Inflammatory macrophage treated with lipopolysaccharide for 1 hour (primary cell): ENCODE measurements at places on chromosomes 1 and 21.
A peak's percentile ranks its signal among the peaks of the same experiment; 100 is the strongest.

DNA sequence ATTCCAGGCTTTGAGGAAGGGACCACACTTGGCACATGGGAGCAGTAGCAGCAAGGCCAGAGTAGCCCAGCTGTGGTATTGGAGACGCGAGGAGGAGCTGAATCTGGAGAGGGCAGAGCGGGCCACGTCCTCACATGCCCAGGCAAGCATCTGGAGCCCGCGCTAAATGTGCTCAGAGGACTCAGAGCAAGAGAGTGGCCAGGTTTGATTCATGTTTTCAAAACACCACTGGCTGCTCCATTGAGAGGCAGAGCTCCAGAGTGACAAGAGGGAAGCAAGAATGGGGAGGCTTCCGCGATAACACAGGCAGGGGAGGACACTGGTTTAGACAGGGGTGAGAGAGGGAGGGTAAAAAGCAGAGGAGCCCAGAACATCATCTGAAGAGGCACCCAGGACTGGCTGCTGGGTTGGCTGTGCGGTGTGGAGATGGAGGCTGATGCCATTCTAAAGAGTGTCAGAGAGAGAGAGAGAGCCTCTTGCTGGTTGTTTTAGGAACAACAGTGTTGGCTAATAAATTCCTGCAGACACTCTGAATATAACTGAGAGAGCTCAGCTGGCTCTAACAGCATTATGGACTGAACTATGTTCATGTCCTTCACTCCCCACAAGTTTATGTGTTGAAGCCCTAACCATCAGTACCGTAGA, 32.3 kb downstream of the RCAN1 start:
- peak; percentile 73 for DNase-seq

GRCh38 chr1:31289021-31289420, 7.6 kb downstream of the SNRNP40 start:
- DNase-seq: no peak

DNA sequence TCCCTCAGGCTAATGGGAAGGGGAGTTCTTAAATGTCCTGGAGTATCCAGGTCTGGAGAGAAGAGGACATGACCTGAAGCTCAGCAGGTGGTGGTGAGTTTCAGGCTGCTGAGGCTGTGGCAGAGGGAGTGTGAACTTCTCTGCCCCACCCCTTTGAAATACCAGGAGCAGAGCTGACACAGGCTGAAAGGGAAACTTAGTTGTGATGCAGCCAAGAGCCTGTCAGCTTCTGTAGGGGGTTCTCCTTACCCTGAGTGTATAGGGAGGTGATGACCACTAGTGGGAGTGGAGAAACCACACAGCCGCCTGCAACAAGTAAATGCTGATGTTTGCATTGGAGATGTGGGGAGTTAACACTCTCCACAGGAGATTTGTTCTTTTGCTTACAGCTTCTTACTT, 152.3 kb downstream of the FCRL5 start:
- DNase-seq: peak; percentile 69

GRCh38 chr1:206098242-206098919, 18.8 kb downstream of the AVPR1B start:
- no peak for DNase-seq

- DNase-seq: no peak
Measured at GRCh38 chr1:201602413-201603265, 63.7 kb downstream of the NAV1 start.

GRCh38 chr1:154969860-154970452, 591 bp downstream of the SHC1 start:
- no peak for DNase-seq

DNA sequence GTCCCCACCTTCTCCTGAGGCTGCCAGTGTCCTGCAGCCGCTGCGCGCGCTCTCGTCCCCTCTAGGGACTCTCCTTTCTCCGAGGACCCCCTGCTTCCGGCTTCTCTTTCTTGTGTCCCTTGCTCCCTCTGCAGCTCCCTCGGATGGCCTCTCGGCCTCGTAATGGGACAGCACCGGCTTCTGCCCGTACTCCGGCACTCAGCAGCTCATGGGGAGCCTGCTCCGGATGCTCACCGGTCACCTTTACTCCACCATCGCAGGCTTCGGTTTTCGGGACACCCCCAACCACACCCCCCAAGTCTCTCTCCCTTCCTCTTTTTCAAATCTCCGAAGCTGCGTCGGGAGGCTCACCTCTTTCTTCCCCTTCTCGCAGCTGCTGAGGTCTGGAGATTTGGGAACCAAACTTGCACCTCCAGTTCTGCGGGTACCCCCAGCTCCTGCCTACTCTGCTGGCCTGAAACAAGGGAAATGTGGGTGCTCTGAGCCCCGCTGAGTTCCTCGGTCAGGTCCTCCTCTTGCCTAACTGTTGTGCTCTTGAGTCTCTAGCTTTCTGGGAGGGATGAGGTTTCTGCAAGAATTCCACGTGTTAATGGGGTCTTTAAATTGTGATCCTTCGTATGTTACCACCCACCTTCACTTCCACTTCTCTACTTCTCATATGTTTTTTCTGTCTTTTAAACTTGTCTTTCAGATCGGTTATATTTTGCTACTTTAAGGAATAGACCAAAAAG, 930 bp downstream of the CDC14A start:
- peak; percentile 30 for DNase-seq

GRCh38 chr1:77421504-77422233, 139.8 kb downstream of the AK5 start:
- DNase-seq: no peak

DNA sequence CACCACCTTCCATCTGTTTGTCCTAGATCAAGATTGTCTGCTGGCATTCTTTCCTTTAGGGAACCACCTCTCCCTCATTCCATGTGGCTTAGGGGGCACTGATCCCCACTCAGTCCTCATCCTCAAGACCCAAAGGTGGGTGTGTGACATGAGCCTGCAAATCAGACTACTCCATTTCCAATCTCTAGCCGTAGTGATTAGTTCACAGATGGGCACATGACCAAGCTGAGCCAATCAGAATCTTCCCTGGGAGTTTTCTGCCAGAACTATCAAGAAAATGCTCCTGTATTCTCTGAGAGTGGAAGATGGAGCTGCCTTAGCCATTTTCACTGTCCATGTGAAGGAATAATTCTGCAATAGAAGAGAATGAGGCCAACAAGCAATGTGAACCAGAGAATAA, 19.3 kb upstream of the PTPRF start:
- DNase-seq: no peak

DNA sequence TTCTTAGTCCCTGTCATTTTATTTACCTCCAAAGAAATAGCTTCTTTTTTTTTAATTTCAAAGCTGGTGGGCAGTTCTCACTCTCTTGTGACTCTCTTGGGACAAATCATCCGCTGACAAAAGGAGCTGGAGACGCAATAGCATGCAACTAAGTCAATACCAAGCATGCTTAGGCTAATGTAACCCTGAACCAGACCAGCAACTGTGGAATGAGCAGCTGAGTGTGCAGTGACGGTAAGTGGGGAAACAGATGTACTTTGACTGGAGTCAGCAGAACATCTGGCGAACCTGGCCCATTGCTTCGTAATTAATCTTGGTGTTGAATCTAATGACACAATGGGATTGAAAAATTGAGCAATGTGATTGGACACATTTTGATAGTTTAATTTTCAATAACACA, 280.7 kb upstream of the PLXNA2 start:
- no peak for DNase-seq

- no peak for DNase-seq
Measured at GRCh38 chr1:67594764-67595163, 90.2 kb upstream of the GADD45A start.
